ENCODE measurements at places on chromosomes 16 and 17. TPM values are rescaled to one million over a fixed set of nuclear protein-coding genes. Genes with fewer than 3 reads are reported as not detected.

The SPATA22 gene
- total RNA-seq = not detected

The SAMD14 gene
- 2.2 TPM for total RNA-seq

The TBC1D3I gene
- 1.00 TPM for total RNA-seq

The LDHD gene
- total RNA-seq = 4.1 TPM

The ADAMTS18 gene
- 0.29 TPM for total RNA-seq

The TPPP3 gene
- 0.39 TPM for total RNA-seq

The CYB561 gene
- total RNA-seq = 46.3 TPM

The ABCC11 gene
- 0.21 TPM for total RNA-seq

The CHST5 gene
- total RNA-seq = not detected

The NPIPA1 gene
- 91.0 TPM for total RNA-seq

DNA sequence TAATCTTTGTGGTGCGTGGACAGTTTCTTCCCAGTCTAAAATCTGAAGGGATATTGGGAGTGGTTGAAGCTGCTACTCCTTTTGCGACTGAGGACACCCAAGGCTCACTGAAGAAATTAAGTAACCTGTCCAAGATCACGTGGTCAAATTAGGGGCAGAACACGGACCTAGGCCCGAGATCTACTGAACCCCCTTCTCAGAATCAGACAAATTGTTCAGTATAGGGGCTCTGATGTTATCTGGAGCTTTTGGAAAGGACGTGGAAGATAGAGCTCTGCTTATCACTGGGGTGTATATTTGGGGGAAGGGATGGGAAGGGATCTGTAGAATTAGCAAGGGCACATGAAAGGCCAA lies 857 bp downstream of the TANGO6 start:
- H3K27me3 ChIP-seq = no peaks in the 10 kb centered on the region
- H3K4me1 ChIP-seq = peaks cover 4% of the 10 kb centered on the region
- no peak for DNase-seq
- H3K27ac ChIP-seq = peak overlapping the region; percentile 74
- peak overlapping the region; percentile 91 for H3K4me3 ChIP-seq
- no peaks in the 10 kb centered on the region for H3K36me3 ChIP-seq

GRCh38 chr16:17154981-17155380 lies 315.8 kb downstream of the XYLT1 start:
- H3K27me3 ChIP-seq = no peaks in the 10 kb centered on the region
- DNase-seq = no peak
- H3K36me3 ChIP-seq = no peaks in the 10 kb centered on the region
- H3K4me1 ChIP-seq = no peaks in the 10 kb centered on the region

DNA sequence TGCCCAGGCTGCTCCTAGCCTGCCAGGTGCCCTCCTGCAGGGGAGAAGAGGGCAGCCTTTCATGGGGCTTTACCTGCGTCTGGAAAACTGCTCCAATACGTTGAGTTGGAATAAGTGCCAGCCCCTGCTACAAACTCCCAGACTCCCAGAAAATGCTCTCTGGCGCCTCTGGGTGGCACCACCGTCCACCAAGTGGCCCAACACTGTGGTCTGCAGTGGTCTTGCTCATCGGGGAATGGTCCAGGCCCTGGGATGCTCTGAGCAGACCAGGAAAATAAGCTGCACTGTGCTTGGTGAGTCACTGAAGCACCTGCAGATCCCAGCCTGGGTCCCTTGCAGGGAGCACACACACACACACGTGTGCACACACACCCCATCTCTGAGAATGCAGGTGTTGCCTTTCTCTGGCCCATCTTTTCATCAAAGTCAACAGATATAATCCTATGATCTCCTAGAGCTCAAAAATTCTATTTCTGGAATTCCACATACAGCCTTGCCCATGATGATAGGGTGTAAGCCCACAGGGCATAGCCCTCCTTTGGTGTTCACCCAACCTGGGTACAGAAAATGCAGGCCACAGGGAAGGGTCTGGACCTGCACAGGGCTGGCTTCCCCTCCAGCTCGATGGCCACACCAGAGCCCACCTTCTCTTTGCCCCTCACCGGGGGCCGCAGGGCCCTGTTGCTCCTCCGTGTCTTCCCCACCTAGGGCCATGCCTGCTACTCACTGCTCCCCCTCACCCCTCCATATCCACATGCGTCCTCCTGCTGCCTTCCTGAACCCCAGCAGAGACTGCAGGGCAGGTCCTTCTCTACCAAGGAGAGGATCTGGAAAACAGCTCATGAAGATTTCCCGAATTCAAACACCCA lies 20.5 kb downstream of the CDIP1 start:
- H3K4me3 ChIP-seq = no peak overlapping the region
- no peaks in the 10 kb centered on the region for H3K4me1 ChIP-seq
- H3K27me3 ChIP-seq = no peaks in the 10 kb centered on the region
- DNase-seq = no peak
- H3K36me3 ChIP-seq = peaks cover 1% of the 10 kb centered on the region
- H3K27ac ChIP-seq = no peak overlapping the region

DNA sequence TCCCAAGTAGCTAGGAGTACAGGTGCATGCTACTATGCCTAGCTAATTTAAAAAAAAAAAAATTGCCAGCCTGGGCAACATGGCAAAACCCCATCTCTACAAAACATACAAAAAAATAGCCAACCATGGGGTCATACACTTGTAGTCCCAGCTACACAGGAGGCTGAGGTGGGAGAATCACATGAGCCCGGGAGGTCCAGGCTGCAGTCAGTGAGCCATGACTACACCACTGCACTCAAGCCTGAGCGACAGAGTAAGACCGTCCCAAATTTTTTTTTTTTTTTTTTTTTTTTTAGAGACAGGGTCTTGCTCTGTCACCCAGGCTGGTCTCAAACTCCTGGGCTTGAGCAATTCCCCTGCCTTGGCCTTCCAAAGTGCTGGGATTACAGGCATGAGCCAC lies 14.8 kb downstream of the CHAD start:
- H3K27ac ChIP-seq = no peak overlapping the region
- H3K4me1 ChIP-seq = peaks cover 17% of the 10 kb centered on the region
- no peak for DNase-seq
- no peaks in the 10 kb centered on the region for H3K27me3 ChIP-seq
- H3K4me3 ChIP-seq = no peak overlapping the region
- H3K36me3 ChIP-seq = peaks cover 4% of the 10 kb centered on the region

- H3K27ac ChIP-seq = no peak within 1 kb of the TSS
- no peak within 1 kb of the TSS for H3K4me3 ChIP-seq
- H3K36me3 ChIP-seq = no peaks in the 10 kb centered on the region
- H3K27me3 ChIP-seq = no peaks in the 10 kb centered on the region
- DNase-seq = no peak
Measured at GRCh38 chr17:69141431-69142174, at the start of gene ABCA6. Gene ABCA6, minus strand, starts transcription at chr17:69141895. Its CDS starts 1,192 bp downstream, at chr17:69140703.

- H3K27me3 ChIP-seq = no peaks in the 10 kb centered on the region
- no peak overlapping the region for H3K4me3 ChIP-seq
- DNase-seq = no peak
- peaks cover 6% of the 10 kb centered on the region for H3K36me3 ChIP-seq
Measured at GRCh38 chr16:23667355-23667659, 11.4 kb upstream of the PLK1 start.

- H3K4me3 ChIP-seq = no peak overlapping the region
- no peak for DNase-seq
- no peaks in the 10 kb centered on the region for H3K27me3 ChIP-seq
- H3K36me3 ChIP-seq = no peaks in the 10 kb centered on the region
- no peaks in the 10 kb centered on the region for H3K4me1 ChIP-seq
Measured at GRCh38 chr17:73593249-73593965, 50.8 kb downstream of the SDK2 start.

- H3K27me3 ChIP-seq = no peaks in the 10 kb centered on the region
- DNase-seq = no peak
- peak overlapping the region; percentile 74 for H3K27ac ChIP-seq
- no peaks in the 10 kb centered on the region for H3K36me3 ChIP-seq
- H3K4me1 ChIP-seq = peaks cover 13% of the 10 kb centered on the region
Measured at GRCh38 chr17:42421507-42422338, 1.3 kb downstream of the CAVIN1 start.

DNA sequence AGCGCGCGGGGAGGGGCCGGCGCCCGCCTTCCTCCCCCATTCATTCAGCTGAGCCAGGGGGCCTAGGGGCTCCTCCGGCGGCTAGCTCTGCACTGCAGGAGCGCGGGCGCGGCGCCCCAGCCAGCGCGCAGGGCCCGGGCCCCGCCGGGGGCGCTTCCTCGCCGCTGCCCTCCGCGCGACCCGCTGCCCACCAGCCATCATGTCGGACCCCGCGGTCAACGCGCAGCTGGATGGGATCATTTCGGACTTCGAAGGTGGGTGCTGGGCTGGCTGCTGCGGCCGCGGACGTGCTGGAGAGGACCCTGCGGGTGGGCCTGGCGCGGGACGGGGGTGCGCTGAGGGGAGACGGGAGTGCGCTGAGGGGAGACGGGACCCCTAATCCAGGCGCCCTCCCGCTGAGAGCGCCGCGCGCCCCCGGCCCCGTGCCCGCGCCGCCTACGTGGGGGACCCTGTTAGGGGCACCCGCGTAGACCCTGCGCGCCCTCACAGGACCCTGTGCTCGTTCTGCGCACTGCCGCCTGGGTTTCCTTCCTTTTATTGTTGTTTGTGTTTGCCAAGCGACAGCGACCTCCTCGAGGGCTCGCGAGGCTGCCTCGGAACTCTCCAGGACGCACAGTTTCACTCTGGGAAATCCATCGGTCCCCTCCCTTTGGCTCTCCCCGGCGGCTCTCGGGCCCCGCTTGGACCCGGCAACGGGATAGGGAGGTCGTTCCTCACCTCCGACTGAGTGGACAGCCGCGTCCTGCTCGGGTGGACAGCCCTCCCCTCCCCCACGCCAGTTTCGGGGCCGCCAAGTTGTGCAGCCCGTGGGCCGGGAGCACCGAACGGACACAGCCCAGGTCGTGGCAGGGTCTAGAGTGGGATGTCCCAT lies 232.8 kb downstream of the SEC14L1 start:
- H3K4me1 ChIP-seq = peaks cover 15% of the 10 kb centered on the region
- no peaks in the 10 kb centered on the region for H3K27me3 ChIP-seq
- no peak overlapping the region for H3K27ac ChIP-seq
- H3K4me3 ChIP-seq = no peak overlapping the region
- DNase-seq = no peak

DNA sequence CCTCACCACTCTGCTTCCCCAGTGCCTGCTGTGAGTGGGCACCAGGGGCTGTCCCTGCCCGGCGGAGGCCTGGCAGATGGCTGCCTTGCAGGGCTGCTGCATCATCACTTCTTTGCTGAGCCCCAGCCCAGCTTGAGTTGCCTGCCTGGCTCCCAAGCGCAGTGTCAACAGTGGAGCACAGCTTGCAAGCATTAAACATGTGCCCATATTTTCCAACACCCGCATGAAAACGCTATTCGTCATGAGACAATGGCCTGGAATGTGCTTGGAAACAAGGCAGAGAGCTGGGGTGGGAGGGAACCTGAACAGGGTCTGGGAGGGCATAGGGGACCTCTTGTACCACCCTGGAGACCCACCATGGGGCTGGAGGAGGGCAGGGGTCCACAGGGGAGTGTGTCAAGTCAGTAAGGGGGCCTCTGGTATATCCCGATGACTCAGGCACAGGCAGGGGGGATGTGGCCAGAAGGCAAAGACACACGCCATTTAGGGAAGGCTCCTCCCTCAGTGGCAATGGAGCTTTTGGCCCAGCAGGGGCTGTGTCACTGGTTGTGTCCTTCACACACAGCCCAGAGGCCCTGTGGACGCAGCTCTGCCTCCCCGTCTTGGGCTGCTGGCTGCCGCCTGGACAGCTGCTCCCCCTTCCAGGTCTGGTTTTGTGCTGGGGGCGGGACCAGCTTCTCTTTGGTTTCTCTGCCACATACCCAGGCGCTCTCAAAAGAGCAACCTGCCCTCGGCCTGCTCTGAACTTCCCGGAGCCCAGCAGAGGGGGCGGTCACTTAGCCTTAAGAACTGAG lies 17.4 kb upstream of the MTSS2 start:
- H3K27ac ChIP-seq = no peak overlapping the region
- no peaks in the 10 kb centered on the region for H3K27me3 ChIP-seq
- no peaks in the 10 kb centered on the region for H3K4me1 ChIP-seq
- no peak for DNase-seq
- H3K36me3 ChIP-seq = no peaks in the 10 kb centered on the region
- no peak overlapping the region for H3K4me3 ChIP-seq

DNA sequence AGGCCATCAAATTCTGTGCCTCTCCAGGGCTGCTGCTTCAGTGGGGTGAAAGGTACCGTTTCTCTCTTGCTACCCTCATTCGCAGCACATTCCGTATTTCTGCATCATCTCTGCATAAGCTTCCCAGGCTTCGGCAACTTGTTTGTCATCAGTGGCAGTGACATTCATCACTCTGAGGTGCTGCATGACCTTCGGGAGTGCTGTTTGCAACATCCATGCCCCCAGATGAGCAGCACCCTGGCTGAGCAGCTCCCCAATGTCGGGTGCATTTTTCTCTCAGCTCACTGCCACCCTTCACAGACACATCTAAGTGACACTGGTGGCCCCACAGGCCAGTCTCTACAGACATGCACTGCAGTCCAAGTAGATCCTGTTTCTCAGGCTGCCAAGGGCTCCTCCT lies 3.8 kb downstream of the CREBBP start:
- no peaks in the 10 kb centered on the region for H3K36me3 ChIP-seq
- H3K4me3 ChIP-seq = no peak overlapping the region
- H3K27me3 ChIP-seq = no peaks in the 10 kb centered on the region
- peaks cover 5% of the 10 kb centered on the region for H3K4me1 ChIP-seq

DNA sequence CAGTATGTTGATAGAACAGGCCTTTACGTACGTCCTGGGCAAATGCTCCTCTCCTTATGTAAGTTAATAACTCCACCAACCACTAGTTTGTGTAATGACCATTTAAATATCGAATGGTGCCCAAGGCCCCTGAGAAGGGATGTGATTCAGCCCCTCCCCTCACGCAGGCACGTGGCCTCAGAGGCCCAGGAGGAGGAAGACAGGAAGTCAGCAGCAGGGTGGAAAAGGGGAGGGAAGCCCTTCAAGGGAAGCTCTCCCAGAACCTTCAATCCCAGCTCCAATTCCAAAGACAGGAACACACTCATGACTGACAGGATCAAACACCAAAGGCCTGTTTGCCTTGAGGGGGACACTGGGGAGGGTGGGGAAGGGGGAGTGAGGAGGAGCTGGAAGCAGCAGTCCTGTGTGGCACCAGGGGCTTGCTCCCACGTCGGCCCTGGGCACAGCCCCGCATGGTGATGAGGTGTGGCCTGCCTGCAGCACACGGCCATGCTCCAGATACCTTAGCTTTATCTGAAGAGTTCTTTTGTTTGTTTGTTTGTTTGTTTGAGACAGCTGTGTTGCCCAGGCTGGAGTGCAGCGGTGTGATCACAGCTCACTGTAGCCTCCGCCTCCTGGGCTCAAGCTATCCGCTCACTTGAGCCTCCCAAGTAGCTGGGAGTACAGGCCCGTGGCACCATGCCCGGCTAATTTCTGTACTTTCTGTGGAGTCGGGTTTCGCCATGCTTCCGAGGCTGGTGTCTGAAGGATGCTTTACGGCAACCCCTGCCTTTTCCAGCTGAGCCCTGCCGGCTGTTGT lies 105.0 kb downstream of the ZNF778 start:
- no peaks in the 10 kb centered on the region for H3K27me3 ChIP-seq
- H3K27ac ChIP-seq = peak overlapping the region; percentile 70
- H3K4me1 ChIP-seq = peaks cover 66% of the 10 kb centered on the region
- no peak overlapping the region for H3K4me3 ChIP-seq

GRCh38 chr16:24838554-24839266 lies 7.1 kb upstream of the SLC5A11 start:
- H3K27ac ChIP-seq = peak overlapping the region; percentile 85
- H3K4me3 ChIP-seq = no peak overlapping the region
- no peak for DNase-seq
- H3K27me3 ChIP-seq = no peaks in the 10 kb centered on the region

GRCh38 chr16:85309656-85310587 lies 197.7 kb upstream of the CIBAR2 start:
- DNase-seq = no peak
- H3K27me3 ChIP-seq = no peaks in the 10 kb centered on the region
- H3K4me1 ChIP-seq = peaks cover 37% of the 10 kb centered on the region

Measured in Caco-2 (cell line).